ENCODE measurements at places on chromosomes 1 and 21.

DNA sequence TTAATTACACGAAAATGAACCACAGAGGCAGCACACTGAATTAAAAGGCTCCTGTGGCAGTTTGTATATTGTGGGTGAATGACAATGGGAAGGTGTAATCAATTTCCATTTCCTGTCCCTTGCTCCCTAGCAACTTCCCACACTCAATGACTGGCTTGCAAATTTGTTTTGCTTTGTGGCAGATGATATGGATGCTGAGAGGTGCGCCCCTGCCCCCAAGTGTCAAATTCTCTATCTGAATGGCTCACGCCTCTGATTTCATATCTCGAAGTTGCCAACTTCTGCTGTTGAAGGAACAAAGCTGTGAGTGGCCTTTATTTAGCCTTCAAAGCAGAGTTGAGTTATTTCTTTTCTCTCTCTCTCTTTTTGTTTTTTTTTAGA lies 86.0 kb downstream of the FOXD2 start:
- no peak for DNase-seq

DNA sequence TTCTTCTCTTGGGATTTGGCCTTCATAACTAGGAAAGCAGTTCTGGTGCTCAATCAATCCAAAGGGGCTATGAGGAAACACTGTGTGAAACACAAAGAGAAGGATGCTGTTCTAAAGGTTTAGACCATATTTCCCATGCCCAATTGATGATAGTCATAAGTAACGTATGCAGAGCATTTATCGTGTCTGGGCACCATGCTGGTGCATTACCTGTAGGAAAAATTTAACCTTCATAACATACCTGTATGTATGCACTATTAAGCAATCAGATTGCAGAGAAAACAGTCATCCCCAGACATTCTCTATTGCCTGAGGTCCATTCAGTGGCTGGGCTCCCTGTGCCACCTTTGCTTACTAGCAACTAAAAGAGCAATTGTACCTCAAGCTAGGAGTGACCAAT lies 381.4 kb downstream of the PLPP3 start:
- no peak for DNase-seq

- DNase-seq: no peak
These were observed 1498.2 kb upstream of the B3GALT2 start for GRCh38 chr1:194684636-194685035.

DNA sequence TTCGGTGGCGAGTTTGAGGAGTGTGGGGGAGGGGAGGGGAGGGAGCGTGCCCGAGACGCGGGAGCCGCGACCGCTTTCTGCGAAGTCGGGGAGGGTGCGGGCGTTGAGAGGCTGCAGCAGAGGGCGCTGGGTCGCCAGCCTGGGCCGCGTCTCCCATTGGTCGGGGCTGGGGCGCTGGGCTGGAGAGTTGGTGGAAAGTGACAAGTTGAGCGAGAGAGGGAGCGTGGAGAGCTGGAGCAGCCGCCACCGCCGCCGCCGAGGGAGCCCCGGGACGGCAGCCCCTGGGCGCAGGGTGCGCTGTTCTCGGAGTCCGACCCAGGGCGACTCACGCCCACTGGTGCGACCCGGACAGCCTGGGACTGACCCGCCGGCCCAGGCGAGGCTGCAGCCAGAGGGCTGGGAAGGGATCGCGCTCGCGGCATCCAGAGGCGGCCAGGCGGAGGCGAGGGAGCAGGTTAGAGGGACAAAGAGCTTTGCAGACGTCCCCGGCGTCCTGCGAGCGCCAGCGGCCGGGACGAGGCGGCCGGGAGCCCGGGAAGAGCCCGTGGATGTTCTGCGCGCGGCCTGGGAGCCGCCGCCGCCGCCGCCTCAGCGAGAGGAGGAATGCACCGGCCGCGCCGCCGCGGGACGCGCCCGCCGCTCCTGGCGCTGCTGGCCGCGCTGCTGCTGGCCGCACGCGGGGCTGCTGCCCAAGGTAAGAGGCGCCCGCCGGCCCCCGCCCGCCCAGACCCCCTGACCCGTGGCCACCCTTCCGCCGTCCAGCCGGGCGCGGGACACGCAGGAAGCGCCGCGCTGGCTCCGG lies at the start of gene ROR1:
Gene ROR1 (plus strand): TSS at position 203 of the 802 bp plus-strand sequence.
- DNase-seq: peak; percentile 72

DNA sequence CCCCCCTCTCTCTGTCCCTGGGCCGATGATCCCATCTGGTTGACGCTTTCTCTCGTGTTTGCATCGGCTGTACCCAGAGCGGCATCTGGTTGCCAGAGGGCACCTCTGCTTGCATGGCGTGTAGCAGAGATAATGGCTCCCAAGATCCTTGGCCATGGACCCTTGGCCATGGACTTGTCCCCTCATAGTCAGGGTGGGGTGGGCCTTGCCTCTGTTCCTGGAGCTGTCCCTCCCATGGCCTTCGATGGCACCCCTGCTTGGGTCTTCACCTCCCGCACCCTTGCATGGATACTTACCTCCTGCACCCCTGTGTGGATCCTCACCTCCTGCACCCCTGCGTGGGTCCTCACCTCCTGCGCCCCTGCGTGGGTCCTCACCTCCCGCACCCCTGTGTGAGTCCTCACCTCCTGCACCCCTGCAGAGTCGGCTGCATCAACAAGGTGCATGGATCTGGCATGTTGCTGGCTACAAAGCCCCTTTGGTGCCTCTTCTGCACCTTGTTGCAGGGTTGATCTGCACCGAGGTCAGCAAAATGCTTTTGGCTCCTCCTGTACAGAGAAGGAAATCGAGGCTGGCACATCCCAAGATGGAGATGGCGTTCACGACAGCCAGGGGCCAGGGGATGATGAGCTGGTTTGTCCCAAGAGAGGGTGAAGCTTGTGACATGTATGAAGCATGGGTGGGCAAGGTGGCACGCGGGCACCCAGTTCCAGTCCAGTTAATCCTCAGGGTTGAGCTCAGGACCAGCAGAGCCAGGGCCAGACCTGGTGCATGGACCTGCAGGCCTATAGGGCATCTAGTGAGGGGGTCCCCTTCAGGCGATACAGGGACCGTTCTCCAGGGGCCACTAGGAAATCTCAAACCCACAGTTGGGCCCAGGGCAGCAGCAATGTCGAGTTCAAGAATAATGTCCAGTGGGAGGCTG lies 46.1 kb upstream of the C1orf174 start:
- no peak for DNase-seq

DNA sequence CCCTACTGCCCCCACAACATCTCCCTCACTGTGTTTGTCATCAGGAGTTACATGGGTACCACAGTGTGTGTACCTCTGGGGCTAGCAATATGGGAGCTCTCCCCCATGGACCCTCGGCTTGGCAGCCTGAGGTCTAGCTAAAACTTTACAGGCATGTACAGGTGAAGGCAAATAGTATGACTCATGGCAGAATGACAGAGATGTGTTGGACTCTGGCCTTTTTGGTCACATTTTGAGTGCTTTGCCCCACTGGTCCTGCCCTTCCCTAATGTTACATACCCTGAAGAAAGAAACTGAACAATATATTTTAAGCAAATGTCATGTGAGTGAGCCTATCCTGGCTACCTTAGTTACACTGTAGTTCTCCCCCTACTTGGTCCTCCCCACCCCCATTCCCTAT lies 124.0 kb downstream of the NGF start:
- no peak for DNase-seq

- DNase-seq: peak; percentile 54
These were observed at the start of gene TNFRSF9 for GRCh38 chr1:7940745-7941436. TNFRSF9 (minus strand) TSS chr1:7940839; CDS start chr1:7939994, 845 bp downstream.

- DNase-seq: no peak
These were observed 182.9 kb downstream of the BACH1 start for GRCh38 chr21:29481641-29482040.

GRCh38 chr1:15323989-15324868 lies 77.2 kb downstream of the FHAD1 start:
- DNase-seq: no peak

- DNase-seq: no peak
These were observed 94.1 kb downstream of the GALNT2 start for GRCh38 chr1:230160957-230161771.

GRCh38 chr1:115755456-115756370 lies 12.8 kb downstream of the CASQ2 start:
- no peak for DNase-seq

Data from B cell (primary cell).